ENCODE measurements at places on chromosomes 16 and 17. TPM values are rescaled to one million over a fixed set of nuclear protein-coding genes. Genes with fewer than 3 reads are reported as not detected.

Gene PPM1E
- 0.51 TPM for total RNA-seq

Gene HAS3
- 1.0 TPM for total RNA-seq

Gene KRT40
- total RNA-seq, result not detected

Gene ZPBP2
- not detected for total RNA-seq

Gene CHD9NB
- total RNA-seq, result 0.76 TPM

Gene UBE2Z
- total RNA-seq, result 75.6 TPM

Gene NOG
- 37.2 TPM for total RNA-seq

Gene IRF8
- 0.49 TPM for total RNA-seq

Gene CLEC18C
- total RNA-seq, result 2.1 TPM

Gene PTGES3L
- total RNA-seq, result 2.9 TPM

Gene VPS35L
- total RNA-seq, result 35.0 TPM

Gene SPN
- 0.25 TPM for total RNA-seq

Gene SDK2
- 0.33 TPM for total RNA-seq

Gene WNK4
- 6.7 TPM for total RNA-seq

Gene LIMD2
- 73.8 TPM for total RNA-seq

Gene CCL22
- not detected for total RNA-seq

Gene IRX5
- total RNA-seq, result 2.3 TPM

Gene CHRNE
- 0.16 TPM for total RNA-seq

Gene GP1BA
- total RNA-seq, result not detected

Measured in mesangial cell (primary cell).